ENCODE measurements at places on chromosomes 16 and 17.

DNA sequence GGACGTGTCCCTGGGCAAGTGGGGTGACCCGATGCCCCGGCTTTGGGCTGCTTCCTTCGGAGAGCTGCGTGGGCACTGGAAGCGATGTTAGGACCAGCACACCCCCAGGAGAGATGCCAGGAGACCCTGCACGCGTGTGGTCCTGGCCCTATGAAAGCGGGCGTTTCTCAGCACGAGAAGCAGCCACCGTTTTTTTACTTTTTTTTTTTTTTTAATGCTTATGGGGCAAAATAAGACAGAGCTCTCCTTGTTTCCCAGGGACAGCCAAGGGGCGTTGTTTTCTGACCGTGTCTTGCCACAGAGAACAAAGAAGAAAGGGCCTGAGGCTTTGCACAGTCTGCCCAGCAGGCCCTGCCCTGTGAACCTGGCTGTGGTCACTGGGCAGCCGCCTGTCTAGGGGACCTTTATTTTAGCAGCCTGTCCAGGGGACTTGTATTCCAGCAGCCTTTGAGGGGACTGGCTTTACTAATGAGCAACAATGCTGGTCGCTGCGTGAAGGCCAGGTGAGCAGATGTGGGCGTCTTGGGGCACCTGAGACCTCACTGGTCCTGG, 996 bp downstream of the SLC25A10 start:
- no peak for DNase-seq

- DNase-seq = no peak
These were observed 46.1 kb downstream of the CYTH1 start for GRCh38 chr17:78735832-78736525.

GRCh38 chr17:72970246-72970645, 122.2 kb downstream of the SLC39A11 start:
- DNase-seq = no peak

- no peak for DNase-seq
These were observed 27.7 kb downstream of the BRIP1 start for GRCh38 chr17:61835606-61836005.

GRCh38 chr17:27327871-27328270, 34.0 kb downstream of the WSB1 start:
- DNase-seq = no peak

DNA sequence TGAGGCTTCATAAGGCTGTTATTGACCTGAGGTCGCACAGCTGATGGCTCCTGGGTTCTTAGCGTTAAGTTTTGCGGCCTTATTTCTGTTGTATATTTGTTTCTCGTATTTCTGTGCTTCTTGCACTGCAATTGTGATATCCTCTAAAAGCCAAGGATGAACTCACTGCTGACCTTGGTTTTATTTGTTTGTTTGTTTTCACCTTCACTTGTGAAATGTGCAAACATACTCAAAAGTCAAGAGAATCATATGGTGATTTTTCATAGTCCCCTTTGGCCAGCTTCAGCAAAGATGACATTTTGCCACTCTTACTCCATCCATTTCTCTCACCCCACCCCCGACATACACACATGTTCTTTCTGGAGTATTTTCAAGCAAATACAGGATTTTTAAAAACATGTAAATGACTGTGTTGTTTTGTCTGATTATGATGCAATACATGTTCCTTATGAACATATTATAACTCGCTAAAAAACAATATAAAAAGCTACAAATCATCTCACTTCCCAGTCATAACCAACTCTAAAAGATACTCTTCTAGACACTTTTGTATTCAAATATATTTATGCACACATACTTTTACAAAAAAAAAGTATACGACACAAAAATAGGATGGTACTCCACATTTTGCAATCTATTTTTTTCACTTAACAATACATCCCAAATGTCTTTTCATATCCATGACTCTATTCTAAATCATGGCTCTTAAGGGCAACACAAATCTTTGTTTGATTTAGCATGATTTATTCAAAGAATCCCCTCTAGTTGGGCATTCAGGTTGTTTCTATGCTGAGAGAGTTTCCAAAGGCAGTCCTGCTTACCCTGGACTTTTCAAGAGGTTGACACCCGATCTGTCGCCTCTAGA, 5.7 kb upstream of the ZCCHC14 start:
- no peak for DNase-seq

GRCh38 chr17:33932996-33933395, 322.1 kb upstream of the CCL2 start:
- DNase-seq = no peak

DNA sequence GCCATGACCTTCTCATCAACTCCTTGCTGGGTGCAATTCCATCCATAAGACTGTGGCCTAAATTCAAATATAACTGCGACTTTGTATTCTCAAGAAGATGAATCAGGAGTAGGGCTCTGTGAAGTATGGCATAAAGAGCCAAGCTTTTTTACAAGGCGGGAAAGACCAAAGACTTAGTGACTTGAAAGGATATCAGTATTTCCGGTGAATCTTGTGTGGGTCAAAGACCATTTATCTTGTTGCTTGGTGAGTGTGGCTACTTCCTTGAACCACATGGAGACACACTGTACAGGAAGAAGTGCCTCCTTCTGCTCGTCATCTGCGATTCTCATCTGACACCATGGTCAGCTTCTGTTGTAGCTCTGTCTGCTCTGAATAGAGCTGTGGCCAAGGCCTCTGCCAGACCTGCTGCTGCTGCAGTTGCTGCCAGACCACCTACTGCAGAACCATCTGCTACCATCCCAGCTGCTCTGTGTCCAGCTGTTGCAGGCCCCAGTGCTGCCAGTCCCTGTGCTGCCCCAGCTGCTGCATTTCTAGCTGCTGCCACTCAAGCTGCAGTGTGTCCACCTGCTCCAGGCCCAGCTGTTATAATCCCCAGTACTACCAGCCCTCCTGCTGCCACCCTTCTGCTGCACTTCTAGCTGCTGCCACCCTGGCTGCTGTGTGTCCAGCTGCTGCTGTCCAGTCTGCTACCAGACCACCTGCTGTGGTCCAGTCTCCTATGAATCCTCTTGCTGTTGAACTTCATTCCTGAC, 6.1 kb upstream of the KRTAP2-4 start:
- DNase-seq = no peak

- no peak for DNase-seq
These were observed 227.4 kb upstream of the GSE1 start for GRCh38 chr16:85385463-85386331.

- no peak for DNase-seq
These were observed 647.7 kb upstream of the SOX9 start for GRCh38 chr17:71472809-71473789.

- no peak for DNase-seq
These were observed 9.8 kb upstream of the MED9 start for GRCh38 chr17:17467016-17467415.

DNA sequence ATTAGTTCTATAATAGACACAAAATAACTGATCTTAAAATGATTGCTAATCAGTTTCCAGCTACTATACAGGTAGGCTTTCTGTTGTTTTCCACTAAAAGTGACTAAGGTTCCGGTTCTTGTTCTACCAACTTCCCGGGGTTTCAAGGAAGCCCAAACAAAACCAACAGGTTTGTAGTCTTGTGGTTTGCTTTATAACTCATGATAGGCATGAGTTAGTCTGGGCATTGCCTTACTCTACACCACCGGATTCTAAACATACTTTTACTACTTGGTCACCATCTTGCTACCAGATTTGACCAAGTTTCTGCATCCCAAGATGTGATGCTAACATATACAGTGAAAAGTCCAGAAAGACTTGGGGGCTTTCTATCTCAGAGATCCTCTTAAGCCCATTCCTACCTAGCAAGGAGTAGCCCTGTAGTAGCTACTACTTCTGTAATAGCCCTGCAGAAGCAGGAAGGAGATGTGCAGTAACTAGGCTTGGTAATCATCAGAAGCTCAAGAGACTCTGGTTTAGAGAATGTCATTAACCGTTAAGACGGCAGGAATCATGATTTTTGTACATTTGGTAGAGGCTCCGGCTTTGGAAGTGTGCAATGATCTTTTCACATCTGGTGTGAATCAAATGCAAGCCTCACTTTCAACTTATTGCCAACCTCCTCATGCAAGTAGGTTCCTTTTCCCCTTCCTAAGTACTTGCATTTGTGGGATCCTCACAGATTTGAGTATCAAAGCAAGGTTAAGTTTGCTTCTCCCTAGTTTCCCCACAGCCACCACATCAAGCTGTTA, 1.6 kb downstream of the FAM117A start:
- DNase-seq = no peak

DNA sequence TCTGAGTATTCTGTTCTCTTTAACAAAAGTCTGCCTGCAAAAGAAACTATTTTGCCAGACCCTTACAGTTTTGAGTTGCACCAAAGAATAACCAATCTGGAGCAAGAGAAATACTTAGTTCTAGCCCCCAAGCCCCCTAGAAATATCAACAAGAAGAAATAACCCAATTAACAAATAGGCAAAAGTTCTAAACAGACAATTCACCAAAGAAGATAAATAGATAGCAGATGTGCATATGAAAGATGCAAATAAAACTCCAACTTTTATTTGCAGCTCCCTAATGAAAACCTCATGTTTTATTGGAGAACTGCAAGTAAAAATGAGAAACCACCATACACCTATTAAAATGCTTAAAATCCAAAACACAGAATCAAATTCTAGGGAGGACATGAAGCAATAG, 1308.0 kb downstream of the CDH11 start:
- DNase-seq = no peak

GRCh38 chr17:60623415-60623814, 23.4 kb downstream of the PPM1D start:
- no peak for DNase-seq
